Peyer's patch (tissue), 4 donors: ENCODE measurements at places on chromosomes 16 and 17. TPM values are rescaled to one million over a fixed set of nuclear protein-coding genes. Genes with fewer than 3 reads are reported as not detected.

DNA sequence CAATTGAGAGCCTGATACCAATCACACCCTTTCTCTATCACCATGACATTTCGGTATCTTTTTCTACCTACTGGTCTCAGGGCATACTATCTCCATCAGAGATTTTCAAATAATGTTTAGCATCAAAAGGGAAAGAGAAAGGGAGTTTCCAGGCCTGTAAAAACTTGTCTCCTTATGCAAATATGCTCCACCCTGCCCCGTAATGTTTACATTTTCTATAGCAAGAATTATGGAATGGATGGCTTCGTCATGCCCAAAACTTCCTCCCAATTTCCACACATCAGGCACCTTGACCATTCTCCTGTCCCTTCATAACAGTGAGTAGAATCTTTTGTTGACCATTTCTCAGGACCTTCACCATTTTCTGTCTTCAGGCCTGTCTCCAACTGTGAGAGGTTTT lies 30.9 kb upstream of the HLF start:
- no peak overlapping the region for H3K4me3 ChIP-seq
- H3K27ac ChIP-seq = no peak overlapping the region
- DNase-seq = no peak
- no peaks in the 10 kb centered on the region for H3K27me3 ChIP-seq
- H3K4me1 ChIP-seq = no peaks in the 10 kb centered on the region
- no peaks in the 10 kb centered on the region for H3K36me3 ChIP-seq

The GPR142 gene
- 0.53 TPM for total RNA-seq

The OTOP3 gene
- 5.2 TPM for total RNA-seq

GRCh38 chr16:30096105-30096861 lies at the start of gene YPEL3:
TSS of gene YPEL3 (minus strand) at chr16:30096213. CDS start at chr16:30095482, 731 bp downstream.
- H3K4me3 ChIP-seq = peak within 1 kb of the TSS; percentile 87
- peaks cover 11% of the 10 kb centered on the region for H3K36me3 ChIP-seq
- no peaks in the 10 kb centered on the region for H3K27me3 ChIP-seq
- H3K4me1 ChIP-seq = peaks cover 29% of the 10 kb centered on the region

- H3K27me3 ChIP-seq = no peaks in the 10 kb centered on the region
- no peak overlapping the region for H3K27ac ChIP-seq
- H3K4me3 ChIP-seq = no peak overlapping the region
- no peaks in the 10 kb centered on the region for H3K4me1 ChIP-seq
- H3K36me3 ChIP-seq = no peaks in the 10 kb centered on the region
Observed at GRCh38 chr17:909642-910323, 69.8 kb downstream of the NXN start.

DNA sequence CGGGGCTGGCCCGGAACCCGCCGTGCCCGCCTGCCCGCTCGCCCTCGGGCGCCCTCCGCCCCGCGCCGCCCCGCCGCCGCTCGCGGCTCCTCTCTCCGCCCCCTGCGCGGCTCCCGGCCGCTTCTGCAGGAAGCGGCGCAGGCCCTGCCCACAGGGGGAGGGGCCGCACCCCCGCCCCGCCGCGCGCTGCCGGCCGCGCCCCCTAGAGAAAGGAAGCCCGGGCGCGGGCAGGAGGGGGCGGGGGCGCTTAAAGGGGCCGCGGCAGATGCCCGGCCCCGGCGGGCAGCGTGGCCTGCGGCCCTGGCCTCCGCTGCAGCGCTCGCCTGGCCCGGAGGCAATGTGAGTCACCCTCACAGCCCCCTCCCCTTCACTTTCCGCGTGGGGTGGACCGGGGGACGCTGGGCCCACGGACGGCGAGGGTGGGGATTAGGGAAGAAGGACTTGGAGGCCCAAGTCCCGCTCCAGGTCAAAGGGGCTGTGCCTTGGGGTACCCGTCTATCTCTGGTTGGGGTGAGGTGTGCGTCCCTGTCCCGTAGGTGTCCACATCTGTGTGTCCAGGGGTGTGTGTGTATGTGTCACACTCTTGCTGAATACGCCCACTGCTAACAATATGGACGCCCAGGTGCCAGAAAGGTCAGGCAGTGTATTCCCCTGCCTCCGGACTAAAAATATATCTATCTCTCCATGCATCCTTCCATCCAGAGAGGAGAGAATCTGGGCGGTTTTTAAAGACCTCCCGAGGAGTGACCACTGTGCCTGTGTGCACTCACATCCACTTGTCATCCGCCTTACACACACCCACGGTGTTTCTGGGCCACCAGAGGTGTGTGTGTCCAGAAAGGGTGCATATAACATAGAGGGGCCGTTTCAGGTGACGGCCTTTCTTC lies at the start of gene GIT1:
Gene GIT1 (minus strand): TSS at position 125 of the 887 bp plus-strand sequence. CDS start 270 bp downstream, outside the sequence.
- no peaks in the 10 kb centered on the region for H3K27me3 ChIP-seq
- peak; percentile 94 for DNase-seq
- H3K27ac ChIP-seq = peak within 1 kb of the TSS; percentile 79
- H3K36me3 ChIP-seq = no peaks in the 10 kb centered on the region
- peak within 1 kb of the TSS; percentile 82 for H3K4me3 ChIP-seq

DNA sequence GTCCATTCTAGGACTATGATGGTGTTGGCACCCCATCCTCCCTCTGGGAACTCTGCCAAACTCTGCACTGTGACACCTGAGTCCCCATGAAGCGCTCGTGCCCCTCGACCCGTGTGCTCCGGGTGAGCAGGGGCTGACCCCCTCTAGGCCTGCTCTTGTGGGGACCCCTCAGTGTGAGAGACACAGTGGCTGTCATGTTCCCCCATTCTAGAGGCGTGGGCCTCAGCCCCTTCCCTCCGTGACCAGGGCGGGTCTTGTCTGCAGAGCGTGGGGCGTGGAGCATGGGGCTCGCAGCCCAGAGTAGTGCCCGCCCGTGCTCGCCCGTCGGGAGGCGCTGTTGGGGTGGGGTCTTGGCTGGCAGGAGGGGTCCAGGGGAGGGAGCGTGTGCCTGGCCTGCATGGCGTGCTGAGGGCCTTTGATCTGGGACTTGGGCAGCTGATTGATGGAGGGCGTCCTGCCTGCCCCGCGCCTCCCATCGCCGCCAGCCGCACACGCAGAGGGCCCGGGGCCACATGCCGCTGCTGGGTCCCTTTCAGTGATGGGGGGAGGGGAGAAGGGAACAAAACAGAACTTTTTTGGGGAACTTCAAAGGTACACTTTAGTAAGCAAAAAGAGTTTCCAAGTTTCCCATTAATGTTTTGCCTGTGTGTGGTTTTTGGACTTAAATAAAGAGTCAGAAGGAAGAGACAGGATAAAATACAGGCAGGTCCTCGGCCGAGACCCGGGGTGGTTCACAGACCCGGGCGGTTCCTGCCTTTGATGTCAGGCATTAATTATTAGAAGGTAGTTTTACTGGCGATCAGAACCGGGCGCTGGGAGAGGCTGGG lies 22.5 kb downstream of the CENPX start:
- H3K4me1 ChIP-seq = no peaks in the 10 kb centered on the region
- H3K36me3 ChIP-seq = peaks cover 5% of the 10 kb centered on the region
- no peak overlapping the region for H3K27ac ChIP-seq
- DNase-seq = no peak
- no peak overlapping the region for H3K4me3 ChIP-seq
- H3K27me3 ChIP-seq = no peaks in the 10 kb centered on the region

DNA sequence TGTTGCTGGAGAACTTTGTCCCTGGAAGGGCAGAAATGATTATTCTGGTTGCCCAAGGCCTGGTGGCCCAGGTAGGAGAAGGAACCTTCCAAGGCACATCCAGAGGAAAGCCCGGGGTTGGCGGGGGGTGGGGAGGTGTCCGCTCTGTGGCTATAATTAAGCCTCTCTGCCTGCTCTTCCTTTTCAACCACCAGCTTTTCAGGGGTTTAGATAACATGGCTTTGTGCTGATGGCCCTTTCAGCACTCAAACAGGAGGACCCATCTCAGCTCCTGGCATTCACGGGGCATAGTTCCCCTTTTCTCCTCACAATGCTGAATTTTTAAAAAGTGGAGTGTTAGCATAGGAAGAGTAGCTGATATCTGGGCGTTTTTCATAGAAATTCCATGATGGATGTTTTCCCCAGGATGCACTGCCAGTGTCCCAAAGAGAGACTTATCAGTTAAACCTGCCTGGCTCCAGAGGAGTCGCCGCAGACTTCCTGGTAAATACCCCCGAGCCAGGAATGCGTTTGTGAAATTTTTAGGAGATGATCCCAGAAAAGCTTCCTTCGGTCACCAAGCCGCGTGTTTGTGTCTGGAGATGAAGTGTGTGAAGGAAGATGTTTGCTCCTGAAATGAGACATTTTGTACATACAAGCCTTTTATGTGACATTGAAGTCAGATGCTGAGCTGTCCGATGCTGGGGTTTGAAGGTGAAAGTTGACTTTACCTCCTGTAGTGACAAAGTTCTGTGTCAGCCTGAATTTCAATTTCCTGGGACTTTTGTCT lies 188.5 kb downstream of the MSI2 start:
- H3K27ac ChIP-seq = no peak overlapping the region
- H3K36me3 ChIP-seq = no peaks in the 10 kb centered on the region
- H3K4me1 ChIP-seq = peaks cover 3% of the 10 kb centered on the region
- DNase-seq = no peak

The TERB1 gene
- 0.40 TPM for total RNA-seq

DNA sequence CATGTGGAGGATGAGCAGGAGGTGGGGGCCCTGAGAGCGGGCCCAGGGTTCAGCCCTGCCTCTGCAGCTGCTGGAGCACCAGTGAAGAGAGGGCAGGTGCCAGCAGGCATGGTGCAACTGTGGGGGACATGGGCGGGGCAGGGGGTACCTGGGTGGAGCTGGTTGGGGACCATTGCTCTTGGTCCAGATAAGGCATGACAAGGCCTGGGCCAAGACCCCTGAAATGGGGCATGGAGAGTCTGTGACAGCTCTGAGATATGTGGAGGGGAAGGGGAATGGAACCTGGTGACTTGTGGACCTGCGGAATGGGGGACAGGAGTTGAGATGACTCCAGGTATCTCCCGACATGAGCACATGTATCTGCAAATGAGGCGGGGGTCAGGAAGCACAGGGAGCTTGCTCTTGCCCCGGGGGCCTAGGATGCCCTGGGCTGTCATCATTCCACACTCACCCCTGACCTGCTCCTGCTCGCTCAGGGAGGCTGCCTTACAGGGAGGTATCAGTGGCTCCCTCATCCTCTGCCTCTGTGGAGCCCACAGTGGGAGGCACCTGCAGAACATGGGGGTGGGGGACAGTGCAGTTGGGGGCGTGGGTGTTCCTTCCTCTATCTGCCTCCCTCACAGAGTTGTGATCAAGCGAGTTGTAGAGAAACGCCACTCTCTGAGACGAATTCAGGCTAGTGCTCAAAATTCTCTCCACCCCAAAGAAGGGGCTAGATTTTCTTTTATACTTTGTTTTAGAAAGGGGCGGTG lies 40.2 kb downstream of the TMEM235 start:
- peaks cover 3% of the 10 kb centered on the region for H3K4me1 ChIP-seq
- no peak for DNase-seq
- H3K4me3 ChIP-seq = no peak overlapping the region

The CDRT15 gene
- total RNA-seq = not detected
